ENCODE measurements at places on chromosomes 6 and 20.

- DNase-seq, result peak; percentile 4
Measured at GRCh38 chr20:42530855-42531448, 658.8 kb downstream of the PTPRT start.

GRCh38 chr6:125577124-125577662 is 172.2 kb upstream of the HEY2 start:
- no peak for DNase-seq

DNA sequence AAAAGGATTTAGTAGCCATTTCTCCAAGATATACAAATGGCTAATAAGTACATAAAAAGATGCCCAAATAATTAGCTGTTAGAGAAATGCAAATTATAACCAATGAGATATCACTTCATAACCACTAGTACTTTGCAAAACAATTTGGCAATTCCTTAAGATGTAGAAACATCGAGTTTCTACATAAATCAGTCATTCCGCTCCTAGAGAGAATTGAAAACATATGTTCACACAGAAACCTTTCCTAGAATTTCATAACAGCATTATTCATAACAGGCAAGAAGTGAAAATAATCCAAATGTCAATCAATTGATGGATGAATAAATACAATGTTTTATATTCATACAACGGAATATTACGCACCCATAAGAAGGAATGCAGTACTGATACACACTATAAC is 20.5 kb upstream of the NT5E start:
- no peak for DNase-seq

DNA sequence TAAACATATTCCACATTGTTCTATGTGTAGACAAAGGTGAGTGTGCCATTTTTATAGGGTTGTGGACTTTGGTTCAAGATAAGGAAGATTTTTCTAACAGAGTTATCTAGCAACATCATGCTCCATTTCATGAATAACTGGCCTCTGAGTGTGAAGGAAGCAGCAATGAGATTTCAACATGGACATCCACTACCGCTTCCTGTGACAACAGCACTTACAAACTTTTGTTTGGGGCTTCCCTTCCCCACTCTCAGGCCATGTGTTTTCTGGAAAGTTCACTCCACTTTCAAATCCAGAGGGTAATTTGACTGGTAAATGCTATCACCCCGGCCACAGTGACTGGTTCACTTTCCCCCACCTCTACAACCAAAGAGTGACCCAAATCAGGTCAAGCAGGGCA is 38.1 kb upstream of the PROKR2 start:
- no peak for DNase-seq

DNA sequence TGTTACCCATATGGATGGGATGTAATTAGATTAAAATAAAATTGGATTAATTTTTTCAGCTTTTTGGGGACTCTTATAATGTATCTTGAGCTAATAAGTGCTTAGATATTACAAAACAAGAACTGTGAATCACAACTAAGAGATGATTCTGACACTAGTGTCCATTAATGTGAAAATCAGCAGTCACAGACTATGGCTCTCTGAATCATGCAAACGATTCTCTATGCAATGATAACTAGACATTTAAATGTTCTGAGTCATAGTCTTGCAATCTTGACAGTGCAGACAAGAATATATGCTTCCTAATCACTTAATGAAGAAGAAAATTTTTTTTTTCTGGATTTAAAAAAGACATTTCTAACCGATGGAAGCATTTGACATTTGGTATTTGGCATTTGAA is 82.2 kb upstream of the OPRM1 start:
- DNase-seq, result no peak

DNA sequence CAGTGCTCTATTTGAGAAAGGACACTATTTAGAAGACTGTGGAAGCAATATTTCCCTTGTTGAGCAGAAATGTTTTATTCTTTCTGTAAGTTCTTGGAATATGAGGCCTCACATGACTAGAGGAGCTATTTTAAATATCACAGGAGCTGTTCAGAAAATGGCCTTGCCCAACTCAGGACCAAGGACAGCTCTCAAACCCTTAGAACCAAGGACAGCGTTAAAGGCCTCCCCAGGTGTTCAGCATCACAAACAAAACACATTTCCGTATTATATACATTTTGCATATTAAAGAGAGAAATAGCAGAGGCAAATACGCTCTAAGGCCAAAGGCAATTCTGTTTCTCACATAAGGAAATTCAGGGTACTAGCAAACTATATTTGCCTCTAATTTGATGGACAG is 631.4 kb downstream of the CDH26 start:
- no peak for DNase-seq

DNA sequence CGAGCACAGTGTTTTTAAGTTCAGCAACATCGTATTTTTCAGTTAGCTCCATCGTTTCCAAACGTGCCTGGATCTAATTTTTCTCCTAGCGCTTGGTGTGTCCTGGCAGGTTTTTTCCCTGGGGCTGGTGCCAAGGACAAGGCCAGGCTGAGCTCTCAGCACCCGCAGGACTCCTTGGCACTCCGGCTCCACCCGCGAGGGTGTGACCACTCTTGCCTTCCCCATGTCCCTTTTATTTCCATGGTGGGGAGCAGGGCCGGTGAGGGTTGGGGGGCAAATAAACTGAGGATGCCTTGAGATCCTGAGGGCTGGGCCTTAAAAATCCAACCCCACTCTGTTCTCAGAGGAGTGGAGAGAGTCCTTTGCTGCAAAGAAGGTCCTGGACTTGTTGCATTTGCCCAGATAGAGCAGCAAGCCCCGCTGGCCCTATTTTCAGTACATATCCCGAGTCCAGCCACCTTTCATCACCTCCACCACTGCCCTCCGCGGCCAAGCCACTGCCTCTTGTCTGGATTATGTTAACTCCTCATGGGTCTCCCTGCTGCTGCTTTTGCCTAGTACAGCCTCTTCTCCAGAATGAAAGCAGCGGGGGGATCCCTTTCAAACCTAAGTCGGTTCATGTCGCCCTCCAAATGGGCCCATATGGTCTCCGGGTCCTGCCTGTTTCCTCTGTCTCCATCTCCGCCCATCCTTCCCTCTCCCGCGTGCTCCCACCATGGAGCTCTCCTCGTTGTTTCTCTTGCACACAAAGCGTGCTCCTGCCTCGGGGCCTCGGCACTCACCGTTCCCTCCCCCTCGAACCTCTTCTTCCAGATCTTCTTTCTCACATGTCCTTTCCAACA is 4.5 kb upstream of the RAB44 start:
- DNase-seq, result no peak

DNA sequence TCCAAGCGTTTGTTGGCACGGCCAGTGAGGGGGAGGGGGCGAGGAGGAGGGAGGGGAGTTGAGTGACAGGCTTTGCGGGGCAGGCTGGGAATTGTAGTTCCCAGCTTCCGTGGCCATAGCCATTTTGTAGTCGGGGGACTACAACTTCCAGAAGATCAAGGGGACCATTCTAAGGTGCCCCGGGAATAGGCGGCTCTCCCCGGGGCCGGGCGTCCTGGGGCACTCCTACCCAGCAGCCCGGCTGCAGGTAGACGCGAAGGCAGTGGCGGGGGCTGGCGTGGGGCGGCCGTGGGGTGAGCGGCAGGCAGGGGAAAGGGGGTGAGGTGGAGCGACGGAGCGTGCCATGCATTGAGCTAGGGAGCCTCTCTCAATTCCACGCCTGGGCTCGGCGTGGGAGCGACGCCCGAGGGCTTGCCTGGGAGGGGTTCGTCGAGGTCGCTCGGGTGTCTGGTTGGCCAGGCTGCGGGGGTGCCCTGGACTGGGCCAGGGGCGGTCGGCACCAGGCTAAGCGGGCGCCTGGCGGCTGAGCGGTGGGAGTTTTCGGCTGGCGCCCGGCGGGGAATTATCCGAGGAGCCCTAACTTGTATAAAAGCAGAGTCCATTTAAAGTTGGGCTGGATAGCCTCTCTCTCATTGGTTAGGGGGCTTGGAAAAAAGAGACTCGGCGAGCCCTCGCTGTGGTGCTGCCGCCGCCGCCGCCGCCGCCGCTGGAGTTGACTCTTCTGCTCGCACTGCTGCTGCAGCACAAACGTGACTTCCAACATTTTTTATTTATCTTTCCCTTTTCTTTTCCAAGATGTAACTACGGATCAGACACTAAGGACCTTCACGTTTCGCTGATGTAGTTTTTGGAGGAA is at the start of gene JARID2:
TSS of gene JARID2 (plus strand) at position 709 of the 856 bp plus-strand sequence. CDS start 471 bp downstream, outside the sequence.
- DNase-seq, result no peak

DNA sequence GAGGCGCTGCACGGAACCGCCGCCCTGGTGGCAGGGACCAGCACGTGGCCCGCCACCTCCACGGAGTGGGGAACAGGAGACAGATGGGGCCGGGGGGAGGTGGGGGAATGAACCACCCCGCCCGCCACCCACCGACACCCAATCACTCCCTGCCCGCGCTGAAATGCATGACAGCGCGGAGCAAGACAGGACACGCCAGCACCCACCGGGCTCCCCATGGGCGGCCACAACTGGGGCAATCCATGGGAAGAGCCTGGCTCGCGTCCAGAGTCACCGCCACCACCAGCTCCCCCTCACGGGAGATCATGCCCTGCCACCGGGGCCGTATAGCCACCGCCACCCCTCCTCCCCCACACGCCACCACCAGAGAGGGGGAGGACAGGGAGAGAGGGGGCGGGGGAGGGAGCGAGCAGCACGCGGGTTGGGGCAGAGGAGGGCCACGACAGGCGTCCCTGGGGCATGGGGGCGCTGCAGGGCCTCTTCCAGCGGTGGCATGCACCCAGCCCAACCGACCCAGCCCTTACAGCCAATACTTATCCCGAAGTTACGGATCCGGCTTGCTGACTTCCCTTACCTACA is 744.3 kb upstream of the DEFB115 start:
- DNase-seq, result no peak

GRCh38 chr6:99307295-99307907 is 42.1 kb downstream of the FAXC start:
- DNase-seq, result no peak

GRCh38 chr6:147561726-147562125 is 53.2 kb downstream of the SAMD5 start:
- no peak for DNase-seq

DNA sequence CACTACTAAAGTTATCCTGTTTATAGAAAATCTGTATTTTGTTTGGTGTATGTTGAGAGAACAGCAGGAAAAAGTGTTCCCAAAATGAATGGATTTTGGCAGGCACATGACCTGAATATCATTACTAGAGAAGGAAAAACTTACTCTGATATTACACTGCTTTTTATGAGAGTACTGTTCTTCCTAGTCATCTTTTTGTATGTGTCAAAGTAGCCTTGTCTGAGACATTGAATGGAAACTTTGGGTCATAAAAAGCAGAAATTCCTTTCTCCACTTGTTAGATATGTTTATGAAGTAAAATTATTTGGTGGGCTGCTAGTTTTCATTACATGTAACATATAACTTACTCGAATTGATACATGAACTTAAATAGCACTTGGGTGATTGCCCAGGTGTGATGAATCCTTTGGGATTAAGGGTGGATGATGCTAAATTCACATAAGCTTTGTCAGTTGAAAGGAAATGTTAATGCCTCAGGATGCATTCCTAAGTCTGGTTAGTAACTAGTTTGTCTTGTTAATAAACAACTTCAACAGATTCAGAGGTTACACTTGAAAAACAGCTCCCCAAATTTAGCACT is 206.7 kb downstream of the CENPW start:
- no peak for DNase-seq

DNA sequence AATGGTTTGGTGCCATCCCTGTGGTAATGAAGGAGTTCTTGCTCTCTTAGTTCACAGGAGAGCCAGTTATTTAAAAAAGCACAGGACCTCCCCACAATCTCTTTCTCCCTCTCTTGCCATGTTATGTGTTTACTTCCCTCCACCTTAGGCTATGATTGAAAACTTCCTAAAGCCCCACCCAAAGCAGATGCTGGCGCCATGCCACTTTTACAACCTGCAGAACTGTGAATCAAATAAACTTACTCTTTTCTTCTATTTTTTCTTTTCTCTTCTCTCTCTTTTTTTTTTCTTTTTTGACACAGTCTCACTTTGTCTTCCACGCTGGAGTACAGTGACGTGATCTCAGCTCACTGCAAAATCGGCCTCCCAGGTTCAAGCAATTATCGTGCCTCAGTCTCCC is 508.4 kb upstream of the EPHA7 start:
- no peak for DNase-seq

DNA sequence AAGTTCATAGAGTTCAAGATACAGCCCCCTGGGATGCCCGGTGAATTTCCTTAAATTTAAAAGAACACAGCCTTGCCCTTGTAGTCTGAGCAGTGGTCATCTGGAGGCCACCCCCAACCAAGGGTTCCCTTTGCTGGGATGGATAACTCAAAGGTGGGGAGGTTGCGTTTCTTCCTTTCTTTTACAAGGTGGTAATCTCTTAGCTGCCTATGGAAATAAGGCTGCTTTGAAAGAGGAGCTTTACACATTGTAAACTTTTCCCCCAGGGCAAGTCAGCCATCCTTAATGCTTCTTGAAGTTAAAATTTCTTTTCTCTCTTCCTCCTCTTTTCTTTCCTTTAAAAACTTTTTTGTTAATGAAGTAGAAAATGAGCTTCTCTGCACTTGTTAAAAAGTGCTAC is 71.2 kb upstream of the PRDM1 start:
- DNase-seq, result no peak

GRCh38 chr6:21604081-21604480 is 10.5 kb downstream of the SOX4 start:
- DNase-seq, result no peak

DNA sequence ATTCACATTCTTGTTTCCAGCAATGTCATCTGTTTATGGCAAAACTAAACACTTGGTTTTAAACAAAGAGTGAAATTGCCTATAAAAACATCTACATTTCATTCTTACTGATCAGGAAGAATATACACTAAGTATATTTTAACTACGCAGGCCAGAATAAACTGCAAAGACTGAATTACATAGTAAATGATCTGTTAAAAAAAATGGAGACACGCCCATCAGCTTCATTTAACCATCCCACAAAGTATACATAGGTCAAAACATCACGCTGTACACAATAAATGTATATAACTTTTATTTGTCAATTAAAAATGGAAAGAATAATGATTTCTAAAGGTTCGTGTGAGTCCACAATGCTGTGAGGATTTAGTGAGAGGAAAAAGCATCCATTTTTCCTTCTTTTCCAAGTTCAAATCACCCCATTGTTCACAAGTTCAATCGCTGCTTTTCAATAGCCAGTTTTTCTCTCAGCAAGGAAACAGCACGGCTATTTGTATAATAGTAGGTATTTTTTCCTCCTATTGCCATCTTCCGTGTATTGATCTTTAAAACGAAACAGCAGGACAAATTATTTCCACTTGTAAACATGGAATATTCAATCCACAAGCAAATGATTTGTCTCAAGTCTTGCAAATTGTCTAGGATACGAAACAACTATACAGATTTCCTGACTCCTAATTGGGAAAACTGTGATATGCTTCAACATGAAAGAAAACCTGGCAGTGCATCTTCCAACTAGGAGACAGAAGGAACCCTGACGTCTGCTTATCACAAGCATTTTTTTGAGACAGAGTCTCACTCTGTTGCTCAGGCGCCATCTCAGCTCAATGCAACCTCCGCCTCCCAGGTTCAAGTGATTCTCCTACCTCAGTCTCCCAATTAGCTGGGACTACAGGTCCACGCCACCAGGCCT is 10.6 kb downstream of the SFT2D1 start:
- no peak for DNase-seq

GRCh38 chr20:19992996-19993908 is 23.9 kb upstream of the NAA20 start:
- no peak for DNase-seq
